Cortex of kidney (tissue), 1 donor: ENCODE measurements at places on chromosomes 3 and 15.

GRCh38 chr15:98813951-98814350, 165.6 kb downstream of the IGF1R start:
- DNase-seq: no peak

DNA sequence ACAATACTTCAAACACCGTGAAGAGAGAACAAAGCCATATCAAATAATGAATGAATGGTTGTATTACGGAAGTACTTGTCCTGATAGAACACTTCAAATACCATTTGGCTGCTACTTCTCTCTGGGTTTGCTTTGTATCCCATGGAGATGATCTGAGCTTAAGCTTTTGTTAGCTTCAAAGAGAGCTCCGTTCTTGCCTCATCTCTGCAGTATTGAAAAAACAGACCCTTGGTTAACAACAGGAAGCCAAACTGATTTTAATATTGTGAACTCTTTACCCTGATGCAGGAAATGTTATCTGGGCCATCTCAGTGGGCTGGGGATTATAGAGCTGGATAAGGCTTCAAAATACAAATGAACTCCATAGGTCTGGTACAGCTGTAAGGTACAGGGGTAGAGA, 101.0 kb downstream of the CHL1 start:
- no peak for DNase-seq

GRCh38 chr3:128448491-128448890, 18.2 kb downstream of the DNAJB8 start:
- DNase-seq: no peak

GRCh38 chr3:126996905-126997304, 14.0 kb downstream of the PLXNA1 start:
- no peak for DNase-seq

DNA sequence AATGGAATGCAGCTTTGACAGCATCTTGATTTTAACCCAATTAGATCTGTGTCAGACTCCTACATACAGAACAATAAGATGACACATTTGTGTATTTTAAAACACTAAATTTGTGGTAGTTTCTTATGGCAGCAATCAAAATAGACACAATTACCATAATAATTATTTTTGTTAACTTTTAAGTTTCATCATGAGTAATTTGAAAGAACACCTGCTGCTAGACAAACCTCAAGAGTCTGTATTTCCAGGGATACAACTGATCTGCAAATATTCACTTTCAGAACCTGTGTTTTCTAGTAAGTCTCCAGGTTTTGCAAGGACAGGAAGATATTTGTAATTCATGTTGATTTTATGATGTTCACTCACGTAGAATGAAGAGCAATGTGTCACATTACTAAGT, 736.8 kb downstream of the DIPK2A start:
- no peak for DNase-seq

- no peak for DNase-seq
Measured at GRCh38 chr3:101010296-101010695, 17.1 kb upstream of the ABI3BP start.

- no peak for DNase-seq
Measured at GRCh38 chr3:111800472-111800871, 58.6 kb upstream of the PHLDB2 start.

DNA sequence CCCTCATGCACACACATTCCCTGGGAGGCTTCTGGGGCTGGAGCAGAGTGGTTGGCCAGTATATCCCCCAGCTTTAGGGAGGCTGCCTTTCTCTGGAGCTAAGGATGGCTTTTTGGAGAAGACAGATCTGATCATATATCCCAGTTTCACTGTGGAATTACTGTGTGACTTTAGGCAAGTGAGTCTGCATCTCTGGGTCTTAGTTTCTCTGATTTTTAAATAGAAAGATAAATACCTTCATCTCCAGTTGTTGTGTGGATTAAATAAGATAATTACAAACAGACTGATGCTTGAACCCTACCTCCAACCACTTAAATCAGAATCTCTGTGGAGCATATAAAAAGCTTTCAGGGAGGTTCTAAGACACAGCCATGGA, 11.1 kb upstream of the WNT7A start:
- DNase-seq: no peak

DNA sequence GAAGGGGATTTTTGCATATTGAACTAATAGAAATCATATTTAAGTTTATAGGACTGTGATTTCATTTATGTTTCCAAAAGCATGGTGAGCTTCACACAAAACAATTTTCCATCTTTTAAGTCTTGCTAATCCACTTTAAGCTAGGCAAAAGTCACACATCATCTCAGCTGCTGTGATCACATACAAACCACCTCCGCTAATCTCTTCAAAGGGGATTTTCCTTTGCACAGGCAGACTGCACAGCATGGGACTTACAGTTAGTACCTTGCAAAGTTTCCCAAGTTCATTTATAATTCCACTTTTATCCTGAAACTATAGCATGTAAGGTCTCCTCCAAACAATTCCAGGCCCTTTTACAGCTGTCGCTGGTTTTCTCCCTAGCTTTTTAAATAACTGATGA, 225.1 kb upstream of the CNTN3 start:
- no peak for DNase-seq

GRCh38 chr15:31254431-31255175, 72.0 kb upstream of the KLF13 start:
- DNase-seq: no peak

DNA sequence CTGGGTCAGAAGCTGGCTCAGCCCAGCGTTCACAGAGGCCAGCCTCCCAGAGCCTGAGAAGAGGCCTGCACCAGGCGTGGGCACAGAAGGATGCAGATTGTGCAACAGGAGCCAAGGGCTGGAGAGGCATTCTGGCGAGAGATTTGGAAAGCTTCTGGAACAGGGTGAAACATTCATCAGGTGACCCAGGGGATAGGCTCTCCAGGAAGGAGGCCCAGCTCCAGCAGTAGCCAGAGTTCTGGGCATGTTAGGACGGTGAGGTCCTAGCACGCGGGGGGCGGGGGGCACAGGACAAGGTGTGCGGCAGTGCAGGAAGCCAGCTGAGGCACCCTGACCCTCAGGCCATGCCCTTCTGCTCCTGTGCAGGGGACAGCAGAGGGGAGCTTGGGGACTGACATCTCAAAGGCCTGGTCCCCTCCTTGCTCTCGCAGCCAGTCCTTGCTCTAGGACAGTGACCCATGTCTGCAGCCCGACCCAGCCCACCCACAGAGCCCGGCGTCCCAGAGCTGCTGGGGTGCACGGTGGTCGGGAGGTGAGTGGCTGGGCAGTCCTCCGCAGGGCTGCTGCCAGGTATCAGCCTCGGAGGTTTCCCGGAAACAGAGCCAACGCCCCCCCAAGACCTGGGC, 111.7 kb upstream of the KLF13 start:
- DNase-seq: no peak

DNA sequence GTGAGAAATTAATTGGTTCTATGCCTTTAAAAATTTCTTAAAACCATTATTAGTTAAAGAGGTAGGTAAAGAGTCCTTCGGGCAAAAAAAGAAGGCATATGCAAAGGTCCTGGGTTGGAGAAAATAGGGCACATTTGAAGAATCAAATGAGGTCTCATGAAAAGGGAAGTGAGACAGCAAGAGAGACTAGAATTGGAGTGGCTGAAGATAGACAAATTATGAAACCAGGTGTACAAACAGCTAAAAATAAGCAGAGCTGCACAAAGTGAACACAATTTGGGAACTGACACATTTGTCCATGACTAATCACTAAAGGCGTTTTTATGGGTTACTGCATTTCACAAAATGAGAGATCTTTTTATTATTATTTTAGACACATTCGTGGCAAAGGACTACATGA, 581.2 kb downstream of the PYDC2 start:
- DNase-seq: no peak

DNA sequence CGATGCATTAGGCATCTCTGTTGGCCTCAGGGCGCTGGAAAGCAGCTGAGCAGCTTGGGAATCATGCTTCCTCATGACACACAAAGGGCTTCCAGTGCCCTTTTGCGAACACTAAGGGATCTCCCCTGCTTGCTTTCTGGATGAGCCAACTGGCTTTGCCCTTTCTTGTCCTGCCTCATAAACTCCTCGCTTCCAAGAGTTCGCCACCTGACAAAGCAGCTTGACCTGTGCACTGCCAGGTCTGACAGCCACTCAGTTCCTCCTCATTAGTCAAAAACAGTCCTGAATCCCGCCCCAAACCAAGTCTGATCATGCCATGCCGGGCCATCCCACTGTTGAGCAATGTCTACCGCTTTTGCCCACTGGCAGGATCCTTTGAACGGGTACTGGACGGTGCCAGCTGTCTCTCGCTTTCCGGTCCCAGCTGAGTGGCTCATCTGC, 265.4 kb upstream of the LYSMD4 start:
- no peak for DNase-seq

GRCh38 chr15:59237119-59237855, 30.6 kb downstream of the LDHAL6B start:
- DNase-seq: no peak

DNA sequence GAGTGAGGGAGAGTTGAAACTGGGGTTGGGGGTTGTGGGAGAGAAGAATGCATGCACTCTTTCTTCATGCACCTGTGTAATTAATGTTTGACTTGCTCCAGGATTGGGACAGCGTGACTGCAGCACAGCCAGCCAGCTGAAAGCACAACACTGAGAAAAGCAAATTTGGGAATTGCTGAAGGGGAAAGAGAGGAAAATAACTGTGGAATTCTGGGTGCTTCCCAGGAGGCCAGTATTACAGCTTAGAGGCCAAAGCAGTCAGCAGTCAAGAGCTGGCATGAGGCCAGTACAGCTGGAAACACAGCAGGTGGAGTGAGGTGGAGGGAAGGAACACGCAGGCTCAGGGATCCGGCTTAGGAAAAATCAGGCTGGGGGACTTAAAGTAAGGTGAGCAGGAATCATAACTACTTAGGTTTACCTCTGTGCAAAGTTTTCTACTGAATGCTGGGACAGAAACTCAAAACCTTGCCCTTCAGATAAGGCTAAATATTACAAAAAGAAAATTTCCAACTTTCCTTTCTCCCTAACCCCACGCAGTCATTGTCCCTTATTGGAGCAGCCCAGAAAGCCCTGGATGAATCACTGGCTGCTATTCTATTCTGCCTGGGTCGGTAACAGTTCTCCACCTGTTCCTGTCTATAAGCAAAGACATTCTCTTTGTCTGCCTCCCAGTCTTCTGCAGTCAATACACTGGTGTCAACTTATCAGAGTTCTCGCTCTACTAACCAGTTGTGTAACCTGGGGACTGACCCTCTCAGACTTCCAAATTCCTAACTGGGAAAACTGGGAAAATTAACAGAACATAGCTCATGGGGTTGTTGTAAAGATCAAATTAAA, 167.2 kb downstream of the MAGI1 start:
- no peak for DNase-seq

- no peak for DNase-seq
Measured at GRCh38 chr15:62841269-62841628, 201.3 kb upstream of the TPM1 start.

- DNase-seq: no peak
Measured at GRCh38 chr3:152885076-152885475, 50.1 kb downstream of the P2RY1 start.

DNA sequence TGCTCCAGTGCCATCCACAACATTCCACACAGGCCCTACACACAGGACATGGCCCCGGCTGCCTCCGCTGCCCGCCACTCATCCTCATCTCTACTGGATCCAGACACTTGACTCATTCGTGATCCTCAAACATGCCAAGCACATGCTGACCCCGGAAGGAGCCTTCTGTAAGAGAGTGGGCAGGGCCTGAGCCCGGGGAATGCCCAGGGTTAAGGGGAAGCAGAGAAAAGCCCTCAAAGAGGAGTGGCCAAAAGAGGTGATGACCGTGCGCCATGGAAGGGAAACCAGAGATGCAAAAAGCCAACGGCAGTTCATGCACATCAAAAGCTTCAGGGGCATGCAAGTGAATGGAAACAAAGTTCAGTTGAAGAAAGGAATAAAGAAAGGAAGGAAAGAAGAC, 46.1 kb downstream of the RFTN1 start:
- no peak for DNase-seq

- DNase-seq: no peak
Measured at GRCh38 chr3:14601692-14602005, 49.9 kb upstream of the CCDC174 start.

DNA sequence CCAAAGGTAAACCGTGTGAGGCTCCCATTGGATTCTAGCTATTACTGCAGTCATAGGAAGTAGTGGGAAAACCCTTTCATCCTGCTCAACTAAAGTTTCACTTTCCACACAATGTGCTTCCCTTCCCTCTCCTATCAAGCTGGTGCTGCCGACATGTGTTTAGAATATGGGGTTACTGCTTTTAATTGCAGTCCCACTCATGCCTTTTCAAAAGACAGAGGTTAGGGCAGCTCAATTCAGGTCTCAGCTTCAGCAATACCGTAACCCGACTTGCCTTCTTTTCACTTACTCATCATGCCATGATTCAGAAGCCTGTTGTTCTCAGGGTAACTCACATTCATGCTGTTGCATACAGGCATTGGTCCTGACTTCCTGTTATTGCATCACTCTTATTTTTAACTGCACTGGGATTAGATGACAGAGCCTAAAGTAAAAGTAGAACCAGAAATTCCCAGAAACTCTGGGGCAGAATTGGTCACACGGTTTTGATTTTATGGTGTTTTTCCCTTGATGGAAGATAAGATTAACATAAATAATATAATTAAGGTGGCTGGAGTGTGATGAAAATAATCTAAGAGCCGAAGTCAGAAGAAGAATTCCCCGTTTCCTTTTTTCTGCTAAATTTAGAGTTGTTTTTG, 45.7 kb downstream of the C2CD4B start:
- no peak for DNase-seq

DNA sequence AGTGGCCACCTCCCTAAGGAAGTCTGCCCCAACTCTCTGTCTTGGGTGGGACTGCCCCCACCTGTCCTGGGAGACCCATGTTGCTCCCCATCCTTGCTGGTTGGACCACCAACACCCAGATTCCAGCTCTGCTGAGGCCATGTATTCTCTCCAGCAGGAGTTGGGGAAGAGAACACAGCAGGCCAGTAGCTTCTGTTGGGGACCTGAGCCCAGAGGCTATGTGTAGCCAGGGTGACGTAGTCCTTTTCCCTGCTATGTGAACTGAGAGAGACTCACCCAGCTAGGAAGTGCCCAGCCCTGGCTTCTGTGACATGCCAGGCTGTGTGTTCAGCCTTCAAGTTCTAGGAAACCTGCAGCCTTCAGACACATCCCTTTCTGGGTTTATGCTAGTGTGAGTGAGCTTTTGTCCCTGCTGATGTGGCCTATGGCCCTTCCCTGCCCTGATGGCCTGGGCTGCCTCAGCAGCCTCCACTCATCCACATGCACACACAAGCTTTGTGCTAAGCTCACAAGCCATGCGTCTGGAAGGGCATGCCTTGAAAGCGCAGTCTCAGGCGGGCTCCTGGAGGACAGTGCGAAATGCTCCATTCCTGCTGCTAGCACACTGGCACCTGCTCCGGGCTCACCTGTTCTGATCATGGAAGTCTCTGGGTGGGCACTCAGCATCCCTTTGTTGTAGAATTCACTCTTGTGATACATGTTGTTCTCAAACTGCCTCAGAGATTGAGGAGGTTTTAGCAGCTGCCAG, 42.6 kb downstream of the KY start:
- no peak for DNase-seq
